ENCODE measurements at places on chromosomes 16 and 17.

DNA sequence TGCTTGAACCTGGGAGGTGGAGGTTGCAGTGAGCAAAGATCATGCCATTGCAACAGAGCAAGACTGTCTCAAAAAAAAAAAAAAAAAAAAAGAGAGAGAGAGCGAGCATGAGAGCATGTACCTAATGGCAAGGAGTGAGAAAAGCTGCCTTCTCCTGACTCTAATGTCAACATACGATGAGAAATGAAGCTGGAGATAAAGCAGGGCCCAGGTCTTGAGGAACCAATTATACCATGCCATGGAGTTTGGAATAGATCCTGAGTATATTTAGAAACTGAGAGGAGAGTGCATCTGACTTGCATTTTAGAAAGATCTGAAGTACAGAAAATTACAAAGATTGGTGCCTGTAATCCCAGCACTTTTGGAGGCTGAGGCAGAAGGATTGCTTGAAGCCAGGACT is 3.8 kb upstream of the MAP2K6 start:
- no peak for DNase-seq

DNA sequence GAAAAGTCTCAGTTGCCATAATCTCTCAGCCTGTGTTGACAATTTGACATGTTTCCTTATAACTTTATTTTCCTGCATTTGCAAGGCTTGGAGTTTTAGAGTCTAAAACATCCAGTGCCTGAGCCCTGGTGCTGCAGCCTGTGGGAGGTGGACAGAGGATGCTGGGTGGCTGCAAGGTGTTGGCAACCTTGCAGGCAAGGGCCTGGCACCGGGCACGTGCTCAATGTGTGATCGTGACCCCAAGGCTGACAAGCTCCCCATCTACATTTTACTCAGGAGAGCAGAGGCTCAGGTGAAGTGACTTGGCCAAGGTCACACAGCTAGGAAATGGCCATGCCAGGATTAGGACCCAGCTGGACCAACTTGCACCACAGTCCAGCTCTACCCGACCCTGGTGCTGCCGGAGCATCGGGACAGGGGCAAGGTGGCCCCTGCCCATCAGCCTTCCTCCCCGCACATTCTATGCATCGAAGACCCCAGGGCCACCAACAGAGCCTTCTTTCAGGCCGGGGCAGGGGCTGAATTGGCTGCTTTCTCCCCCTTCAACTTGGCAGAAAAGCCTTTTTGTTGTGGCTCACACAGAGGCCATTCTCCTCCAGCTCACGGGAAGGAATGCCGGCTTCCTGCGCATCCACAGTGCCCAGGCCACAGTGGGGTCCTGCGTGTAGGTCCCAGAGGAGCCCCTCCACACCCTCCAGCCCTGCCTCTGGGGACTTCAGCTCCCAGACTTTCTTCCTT is 23.1 kb downstream of the MMP15 start:
- DNase-seq = no peak

- no peak for DNase-seq
Measured at GRCh38 chr16:52568983-52569690, 22.2 kb upstream of the TOX3 start.

GRCh38 chr16:49867796-49868668 is 12.1 kb upstream of the ZNF423 start:
- no peak for DNase-seq

DNA sequence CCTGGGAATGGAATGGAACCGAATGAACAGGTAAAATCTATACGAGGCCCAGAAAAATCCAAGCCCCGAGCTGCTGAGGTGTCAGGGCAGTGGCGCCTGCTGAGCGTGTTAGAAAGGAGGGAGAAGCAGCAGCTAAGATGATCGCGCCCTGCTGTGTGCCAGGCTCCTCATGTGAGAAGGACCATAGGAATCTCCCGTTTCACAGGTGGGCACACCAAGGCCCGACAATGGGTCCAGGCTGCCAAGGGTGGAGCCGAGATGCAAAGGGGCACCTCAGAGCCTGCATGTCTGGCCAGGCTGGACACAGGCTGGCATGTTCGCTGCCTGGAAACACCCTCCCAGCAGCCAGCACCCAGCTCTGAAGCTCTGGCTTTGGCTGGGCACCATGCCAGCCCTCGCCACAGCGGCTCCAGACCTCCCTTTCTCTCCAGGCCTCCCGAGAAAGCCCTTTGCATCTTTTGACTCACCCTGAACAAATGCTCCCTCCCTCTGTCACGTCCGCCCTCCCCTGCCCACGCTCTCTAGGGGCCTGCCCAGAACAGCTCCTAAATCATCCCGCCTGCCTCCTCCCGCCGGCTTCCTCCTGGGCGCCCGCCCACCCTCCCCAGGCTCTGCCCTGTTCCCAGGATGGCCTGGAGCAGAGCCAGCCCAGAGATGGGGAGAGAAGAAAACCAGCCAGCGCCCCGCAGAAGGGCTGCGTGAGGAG is 217.8 kb upstream of the GSE1 start:
- DNase-seq = no peak

DNA sequence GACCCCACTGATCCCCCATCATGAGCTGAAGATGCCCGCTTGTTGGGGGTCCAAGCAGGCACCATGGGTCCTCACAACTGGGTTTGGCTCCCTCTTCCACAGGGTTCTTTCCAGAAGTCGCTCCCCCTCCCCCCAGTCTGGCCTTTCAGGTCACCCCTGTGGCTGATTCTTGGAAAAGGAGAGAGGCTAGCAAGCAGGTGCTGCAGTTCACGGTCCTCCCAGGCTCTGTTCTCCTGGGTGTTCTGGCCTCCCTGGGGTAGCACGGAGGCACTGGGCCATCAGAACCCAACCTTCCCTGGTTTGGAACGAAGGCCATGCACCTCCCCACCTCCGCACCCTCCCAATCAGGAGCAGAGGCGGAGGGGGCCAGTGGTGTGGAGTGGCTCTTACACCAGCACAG is 18.9 kb downstream of the CACNA1G start:
- no peak for DNase-seq

GRCh38 chr16:12673466-12673865 is 130.2 kb downstream of the CPPED1 start:
- DNase-seq = no peak

GRCh38 chr17:18014006-18014405 is 25.0 kb downstream of the ATPAF2 start:
- no peak for DNase-seq

- DNase-seq = no peak
Measured at GRCh38 chr16:76441876-76442275, 164.7 kb downstream of the CNTNAP4 start.

- no peak for DNase-seq
Measured at GRCh38 chr17:17724307-17725010, 43.2 kb downstream of the RAI1 start.

- no peak for DNase-seq
Measured at GRCh38 chr17:80561541-80562114, 17.0 kb downstream of the RPTOR start.

DNA sequence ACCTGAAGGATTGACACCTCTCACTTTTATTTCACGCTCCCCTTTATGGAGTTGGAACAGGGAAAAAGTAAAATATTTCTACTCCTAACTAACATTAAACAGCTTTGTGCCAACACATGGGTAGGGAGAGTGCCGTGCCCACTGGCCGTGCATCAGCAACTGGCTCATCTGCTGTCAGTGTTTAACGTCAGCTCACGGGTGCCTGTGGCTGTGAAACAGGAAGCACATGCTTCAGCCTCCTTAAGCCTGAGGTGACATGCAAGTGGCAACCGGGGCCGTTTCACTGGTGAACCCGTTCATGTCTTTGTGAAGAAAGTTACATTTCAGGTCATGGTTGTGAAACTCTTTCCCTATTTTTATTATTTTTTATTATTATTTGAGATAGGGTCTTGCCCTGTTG is 3.2 kb downstream of the SPG7 start:
- DNase-seq = no peak

DNA sequence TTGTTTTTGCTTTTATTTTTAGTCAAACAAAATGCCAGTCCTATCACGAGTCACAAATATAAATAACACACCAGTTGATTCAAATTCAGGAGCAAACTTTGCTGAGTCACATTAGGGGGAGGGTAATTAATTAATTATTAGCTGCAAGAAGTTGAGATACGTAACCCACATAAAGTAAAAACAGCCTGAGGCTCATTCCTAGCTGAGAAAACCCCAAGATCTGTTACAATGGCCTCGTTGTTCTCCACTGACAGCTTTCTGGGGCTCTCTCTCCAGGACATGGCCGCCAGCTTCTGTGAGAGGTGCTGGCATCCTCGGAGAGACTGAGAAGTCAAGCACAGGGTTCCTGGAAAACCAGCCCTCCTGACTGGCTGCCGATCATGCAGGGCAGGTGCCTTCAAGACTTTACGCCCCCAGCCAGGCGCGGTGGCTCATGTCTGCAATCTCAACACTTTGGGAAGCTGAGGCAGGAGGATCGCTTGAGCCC is 11.1 kb downstream of the RAB40B start:
- DNase-seq = no peak

- DNase-seq = no peak
Measured at GRCh38 chr17:68602289-68602688, 1.1 kb upstream of the FAM20A start.

DNA sequence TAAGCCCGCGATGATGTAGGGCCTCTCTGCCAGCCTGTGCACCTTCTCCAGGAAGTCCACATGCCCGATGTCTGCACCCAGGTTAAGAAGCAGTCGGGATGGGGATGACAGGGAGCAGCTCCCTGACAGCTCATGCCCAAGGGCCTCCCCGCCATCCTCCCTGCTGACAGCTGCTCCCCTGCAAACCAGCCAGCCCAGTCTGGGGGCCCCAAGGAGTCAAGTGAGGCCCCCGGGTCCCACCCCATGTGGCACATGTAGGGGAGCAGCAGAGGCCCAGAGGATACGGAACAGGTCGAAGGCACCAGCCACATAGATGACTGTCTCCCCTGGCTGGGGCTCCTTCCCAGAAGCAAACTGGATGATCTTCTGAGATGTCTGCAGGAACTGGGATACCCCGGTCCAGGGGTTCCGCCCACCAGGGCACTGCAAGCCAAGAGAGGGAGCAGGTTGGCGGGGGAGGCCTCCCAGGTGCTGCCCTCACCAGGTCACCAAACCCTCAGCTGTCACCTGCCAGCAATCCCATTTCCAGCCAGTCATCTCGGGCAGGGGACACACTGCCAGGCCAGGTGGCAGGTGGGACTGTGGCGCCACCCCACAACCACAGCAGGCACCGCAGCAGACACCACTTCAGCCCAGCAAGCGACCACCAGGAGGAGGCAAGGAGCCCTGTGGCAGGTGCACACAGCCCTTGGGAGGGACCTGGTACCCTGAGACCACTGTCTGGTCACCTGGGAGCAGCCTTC is 4.6 kb downstream of the PCYT2 start:
- DNase-seq = no peak

DNA sequence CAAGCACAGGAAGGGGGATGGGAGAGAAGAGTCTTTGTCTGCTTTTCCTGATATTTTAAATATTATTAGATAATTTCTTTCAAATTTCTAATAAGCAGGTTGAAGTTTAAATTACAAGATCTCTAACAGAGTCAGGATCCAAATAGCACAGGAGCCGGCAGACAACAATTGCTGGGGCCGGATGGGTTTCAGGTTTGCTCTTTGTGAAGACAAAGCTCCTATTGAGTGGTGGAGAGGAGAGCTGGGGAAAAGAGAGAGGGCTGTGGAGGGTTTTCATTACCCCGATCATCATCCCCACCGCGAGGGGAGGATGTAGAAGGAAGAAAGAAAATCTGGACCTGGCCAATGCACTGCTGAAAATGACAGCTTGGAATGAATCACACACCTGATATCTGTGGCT is 197.3 kb downstream of the SOX9 start:
- no peak for DNase-seq

DNA sequence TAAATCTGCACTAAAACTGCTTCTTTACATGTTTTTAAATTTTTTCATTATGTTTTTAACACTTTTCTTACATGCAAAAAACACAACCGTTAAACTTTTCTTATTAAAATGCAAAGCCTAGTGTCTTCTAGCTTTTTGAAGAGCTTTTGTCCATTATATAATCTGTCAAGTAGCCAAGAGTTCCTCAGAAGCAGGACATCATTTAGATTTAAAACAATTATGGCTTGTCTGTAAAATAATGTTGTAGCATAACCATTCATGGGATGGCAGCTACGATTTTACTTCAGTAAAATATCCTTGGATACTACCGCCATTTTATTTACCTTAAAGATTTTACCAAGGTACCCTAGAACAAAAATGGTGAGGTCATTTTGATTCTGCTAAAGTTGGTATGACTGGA is 2.8 kb downstream of the OMG start:
- no peak for DNase-seq

DNA sequence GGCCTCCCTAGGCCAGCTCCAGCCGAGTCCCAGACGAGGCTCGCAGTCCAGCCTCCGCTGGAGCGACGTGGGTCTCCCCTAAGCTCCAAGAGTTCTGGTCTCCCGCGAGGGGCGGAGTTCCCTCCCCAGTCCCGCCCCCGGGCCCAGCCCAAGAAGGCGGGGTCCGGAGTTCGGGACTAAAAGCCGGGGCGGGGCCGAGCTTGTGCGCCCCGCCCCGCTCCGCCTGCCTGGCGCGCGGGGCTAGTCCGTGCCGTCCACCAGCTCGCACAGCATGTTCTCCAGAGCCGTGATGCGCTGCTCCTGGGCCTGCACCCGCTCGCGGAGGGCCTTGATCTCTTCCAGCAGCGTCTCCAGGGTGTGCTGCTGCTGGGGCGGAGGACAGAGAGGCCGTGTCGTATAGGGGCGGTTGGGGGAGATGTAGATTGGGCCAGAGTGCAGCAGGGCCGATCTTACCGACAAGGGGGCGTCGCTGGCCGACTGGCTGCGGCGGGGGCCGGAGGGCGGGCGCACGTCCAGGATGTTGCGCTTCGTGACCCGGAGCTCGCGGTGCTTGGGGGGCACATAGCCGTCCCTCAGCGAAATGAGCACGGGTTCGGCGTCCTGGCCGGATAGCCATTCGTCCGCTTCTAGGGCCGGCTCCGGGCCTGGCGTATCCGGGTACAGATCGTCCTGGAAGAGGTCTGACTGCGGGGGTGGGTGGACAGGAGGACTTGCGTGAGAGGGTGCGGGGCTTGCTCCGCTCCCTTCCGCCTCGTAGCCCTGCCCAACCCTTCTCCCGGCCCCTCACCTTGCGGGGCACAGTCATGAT is 7.0 kb downstream of the CORO6 start:
- peak; percentile 78 for DNase-seq

GRCh38 chr17:51435171-51435552 is 174.8 kb downstream of the UTP18 start:
- DNase-seq = no peak

Data from activated T-helper 1 cell treated with anti-CD3 and anti-CD28 coated beads, Interleukin-2, amount 50 U/mL, for 16 hours (primary cell).